ENCODE measurements at places on chromosomes 4 and X. TPM values are rescaled to one million over a fixed set of nuclear protein-coding genes. Genes with fewer than 3 reads are reported as not detected.

GRCh38 chrX:649166-649565, 18.6 kb downstream of the SHOX start:
- DNase-seq, result no peak

- no peak for DNase-seq
Observed at GRCh38 chrX:23840674-23841073, 57.7 kb downstream of the SAT1 start.

- DNase-seq, result peak; percentile 4
Observed at GRCh38 chr4:21013501-21013900, 313.2 kb downstream of the PACRGL start.

- DNase-seq, result no peak
Observed at GRCh38 chrX:10666102-10666501, 45.7 kb upstream of the MID1 start.

DNA sequence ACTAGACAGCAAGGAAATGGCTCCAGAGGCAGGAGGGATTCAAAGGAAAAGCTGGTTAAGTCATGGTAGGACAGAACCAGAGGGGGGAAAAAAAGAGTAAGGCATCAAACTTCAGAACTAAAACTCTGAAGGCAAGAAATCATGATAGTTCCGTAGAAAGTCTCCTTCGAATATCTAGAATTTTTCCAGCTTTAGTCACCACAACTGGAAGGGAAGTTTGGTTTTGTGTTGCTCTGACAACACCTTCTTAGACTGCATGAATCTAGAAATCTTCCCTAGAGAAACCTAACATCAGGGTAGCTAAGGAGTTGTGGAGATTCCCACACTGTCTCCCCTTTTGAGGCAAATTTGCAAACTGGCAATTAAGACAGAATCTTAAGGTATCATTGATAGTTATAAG, 33.7 kb downstream of the AMMECR1 start:
- DNase-seq, result peak; percentile 83

- DNase-seq, result no peak
Observed at GRCh38 chr4:52891743-52892142, 29.6 kb downstream of the RASL11B start.

DNA sequence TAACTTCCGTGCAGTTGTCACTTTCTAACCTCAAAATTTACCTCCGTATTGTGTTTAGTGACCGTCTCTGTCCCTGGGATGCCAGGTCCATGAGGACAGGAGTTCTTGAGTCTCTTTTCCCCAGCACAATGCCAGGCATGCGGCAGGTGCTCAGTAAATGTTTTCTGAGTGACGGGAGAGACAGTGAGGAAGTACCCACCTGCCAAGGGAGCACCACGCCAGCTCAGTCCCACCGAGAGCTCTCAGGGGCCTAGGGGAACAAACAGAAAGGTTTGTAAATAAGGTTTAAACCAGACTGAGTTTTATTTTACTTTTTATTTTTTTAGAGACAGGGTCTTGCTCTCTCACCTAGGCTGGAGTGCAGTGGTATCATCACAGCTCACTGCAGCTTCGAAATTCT, 81.5 kb upstream of the NKX1-1 start:
- no peak for DNase-seq

DNA sequence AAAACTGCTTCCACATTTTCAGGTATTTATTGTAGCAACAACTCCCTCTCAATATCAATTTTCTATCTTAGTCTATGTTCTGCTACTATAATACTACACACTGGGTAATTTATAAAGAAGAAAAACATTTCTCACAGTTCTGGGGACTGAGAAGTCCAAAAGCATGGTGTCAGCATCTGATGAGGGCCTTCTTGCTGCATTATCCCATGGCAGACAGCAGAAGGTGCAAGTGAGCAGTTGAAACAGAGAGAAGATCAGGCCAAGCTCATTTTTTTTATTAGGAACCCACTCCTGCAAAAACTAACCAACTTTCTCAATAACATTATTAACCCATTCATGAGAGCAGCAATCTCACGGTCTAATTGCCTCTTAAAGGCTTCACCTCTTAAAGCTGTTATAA, 376.0 kb downstream of the RAB28 start:
- no peak for DNase-seq

DNA sequence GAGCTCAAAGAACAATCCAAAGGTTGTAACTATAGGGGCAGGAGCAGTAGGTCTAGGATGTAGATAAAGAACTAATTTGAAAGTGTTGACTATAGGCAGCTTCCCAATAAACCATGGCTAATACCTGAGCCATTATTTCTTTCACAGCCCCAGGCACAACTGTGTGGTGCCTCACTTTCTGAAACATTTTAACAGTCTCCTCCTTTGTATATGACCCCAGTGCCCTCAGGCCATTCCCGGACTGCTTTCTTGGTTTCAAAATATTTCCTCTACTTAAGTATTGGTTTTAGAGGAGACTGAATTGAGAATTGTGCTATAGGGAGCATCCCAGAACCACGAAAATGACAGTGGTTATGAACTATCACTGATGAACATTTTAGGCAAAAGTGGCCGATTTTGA, 728.7 kb downstream of the IL1RAPL1 start:
- DNase-seq, result no peak

DNA sequence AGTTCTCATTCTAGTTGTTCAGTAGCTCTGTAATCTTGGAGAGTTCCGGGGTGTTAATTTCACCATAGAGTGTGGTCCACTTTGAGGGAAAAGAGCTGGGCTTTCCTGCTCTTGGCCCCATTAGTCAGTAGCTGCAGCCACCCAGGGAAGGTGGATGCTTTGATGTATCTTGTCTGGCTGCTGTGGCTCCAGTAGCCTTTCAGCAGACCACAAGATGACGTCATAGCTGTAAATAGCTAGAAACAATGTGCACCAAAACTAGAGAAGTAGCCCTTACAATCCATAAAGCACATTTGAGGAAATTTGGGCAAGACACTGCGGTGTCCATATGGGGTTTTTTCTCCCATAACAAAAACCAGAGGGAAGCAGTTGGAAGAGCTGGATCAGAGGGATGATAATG, 32.9 kb upstream of the PRPS2 start:
- no peak for DNase-seq

DNA sequence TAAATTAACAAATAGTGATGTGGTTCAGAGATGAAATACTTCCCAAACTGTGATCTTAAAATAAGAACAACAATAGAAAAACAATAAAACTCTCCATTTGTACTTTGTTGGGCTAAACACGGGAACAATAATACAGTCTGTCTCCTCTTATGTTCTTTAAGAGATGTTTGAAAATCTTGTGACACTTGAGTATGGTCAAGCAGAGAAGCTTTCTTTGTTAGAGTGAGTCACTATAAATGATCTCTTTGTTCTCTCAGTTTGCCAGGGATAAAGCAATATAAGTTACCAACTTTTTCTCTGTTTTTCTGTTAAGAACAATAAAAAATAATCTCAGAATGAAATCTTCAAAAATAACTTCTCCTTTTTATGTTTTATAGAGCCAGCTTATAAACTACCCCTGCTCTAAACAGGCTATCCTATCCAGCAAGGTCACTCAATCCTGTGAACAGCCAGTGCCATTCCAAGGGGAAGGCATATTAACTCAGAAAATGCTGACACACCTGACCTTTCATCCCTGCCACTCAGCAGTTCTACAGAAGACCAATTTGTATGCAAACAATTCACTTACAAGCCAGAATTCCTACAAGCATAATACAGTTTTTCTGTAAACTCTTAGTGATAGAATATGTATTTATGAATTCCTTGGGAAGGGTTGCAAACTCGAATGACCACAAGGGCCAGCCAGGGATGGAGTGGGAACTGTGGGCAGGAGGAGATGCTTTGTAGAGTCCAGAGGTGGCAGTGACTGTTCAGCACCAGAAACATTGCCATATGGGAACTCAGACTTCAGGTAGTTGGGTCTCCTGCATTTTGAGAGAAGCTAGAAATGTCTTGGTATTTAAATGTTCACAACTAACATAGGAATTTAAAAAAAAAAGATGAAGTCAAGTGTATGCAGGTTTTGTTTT, 52.2 kb downstream of the AFM start:
- peak; percentile 23 for DNase-seq

DNA sequence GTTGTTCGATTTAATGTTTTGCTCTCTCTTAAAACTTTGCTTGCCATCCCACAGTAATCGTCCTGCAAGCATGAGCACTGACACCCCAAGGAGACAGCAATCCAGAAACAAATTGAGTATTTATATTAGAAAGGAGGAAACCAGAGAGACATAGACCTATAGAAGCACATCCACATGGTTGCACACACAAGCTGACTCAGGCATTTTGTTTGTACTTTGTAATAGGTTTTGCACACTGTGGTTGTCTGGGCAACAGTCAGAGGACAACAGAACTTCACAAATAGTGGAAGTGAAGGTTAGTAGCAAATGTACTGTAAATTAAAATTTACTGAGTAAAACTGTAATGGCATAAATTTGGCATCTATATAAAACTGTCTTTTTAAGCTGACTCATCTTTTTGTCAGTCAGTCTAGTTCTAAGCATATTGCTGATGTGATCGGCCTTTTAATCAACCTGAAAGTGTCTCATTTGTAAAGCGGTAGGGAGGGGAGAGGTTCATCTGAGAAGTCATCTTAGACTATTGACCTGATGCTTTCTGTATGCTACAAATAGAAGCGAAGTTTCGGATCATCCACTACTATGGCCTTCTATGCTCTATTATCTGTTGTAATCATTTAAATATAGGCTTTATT, 1624.7 kb downstream of the ARAP2 start:
- DNase-seq, result peak; percentile 37

GRCh38 chr4:149766135-149766534, 49.5 kb downstream of the IQCM start:
- no peak for DNase-seq

The OTUD6A gene
- total RNA-seq, result not detected

The CSN1S1 gene
- total RNA-seq, result not detected

The PDE5A gene
- total RNA-seq, result 8.1 TPM

The KDR gene
- total RNA-seq, result 0.63 TPM

All from PC-3 (cell line).